GDM1 (cell line): ENCODE measurements at places on chromosomes 6 and 20.

DNA sequence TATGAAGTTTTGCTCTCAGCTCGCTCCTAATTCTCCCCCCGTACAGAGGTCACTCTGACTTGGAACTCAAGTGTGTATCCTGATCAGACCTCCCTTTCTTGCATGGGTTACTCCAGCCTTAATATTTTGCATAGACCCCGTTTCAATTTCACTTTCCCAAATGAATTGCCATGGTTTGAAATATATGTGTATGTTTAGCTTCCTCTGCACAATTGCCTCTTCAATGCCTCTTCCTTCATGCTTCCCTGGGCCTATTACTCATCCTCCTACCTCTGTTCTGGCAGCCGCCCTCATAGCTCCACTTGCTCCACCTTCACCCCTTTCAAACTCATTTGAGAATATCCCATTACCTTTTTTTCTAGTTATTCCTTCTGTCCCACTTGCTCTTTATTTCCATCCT lies 90.0 kb upstream of the SAMD5 start:
- no peak for DNase-seq

- DNase-seq = no peak
Measured at GRCh38 chr6:128882991-128883611, at the start of gene LAMA2. Gene LAMA2, plus strand, starts transcription at chr6:128883138. Its CDS starts 108 bp downstream, at chr6:128883246.

DNA sequence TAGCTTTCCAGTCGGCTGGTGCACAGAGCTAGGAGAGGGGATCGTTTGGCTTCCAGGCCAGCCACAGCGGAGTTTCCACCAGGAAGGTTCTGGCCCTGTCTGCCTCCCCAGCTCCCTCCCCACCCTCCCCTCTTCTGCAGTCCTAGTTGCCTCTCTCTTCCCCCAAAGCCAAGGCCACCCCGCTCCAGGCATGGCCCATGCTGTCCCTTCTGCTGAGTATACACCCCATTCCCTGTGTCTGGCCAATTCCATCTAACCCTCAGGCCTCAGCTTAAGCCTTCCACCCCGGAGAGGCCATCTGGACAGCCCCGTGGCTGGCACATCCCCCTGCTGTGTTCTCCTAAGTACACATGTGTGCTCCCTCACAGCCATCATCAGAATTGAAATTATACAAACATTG lies 167.4 kb downstream of the CDH4 start:
- DNase-seq = no peak

GRCh38 chr20:45300961-45301360 lies 5.7 kb upstream of the RBPJL start:
- DNase-seq = no peak
